NCI-H2029 treated with DMSO at 0.1 percent for 48 hours (cell line): ENCODE measurements at places on chromosomes 11 and 22.

DNA sequence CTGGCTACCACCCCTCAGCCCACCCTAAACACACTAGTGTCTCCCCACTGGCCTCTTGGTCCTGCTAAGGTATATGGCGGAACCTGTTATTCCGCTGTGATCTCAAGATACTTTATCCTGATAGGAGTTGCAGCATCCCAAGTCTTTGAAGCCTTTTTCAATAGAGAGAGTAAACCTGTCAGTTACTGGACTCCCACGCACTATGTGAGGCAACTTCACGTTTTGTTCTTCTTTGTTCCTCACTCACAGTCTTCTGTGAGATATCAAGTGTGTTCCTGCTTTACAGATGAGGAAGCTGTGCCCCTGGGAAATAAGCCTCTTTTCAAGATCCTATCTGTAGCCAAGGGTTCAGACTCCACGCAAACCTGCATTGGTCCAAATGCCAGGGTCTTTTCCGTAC is 127.8 kb downstream of the MYO18B start:
- DNase-seq = no peak

GRCh38 chr11:63937713-63938478 is 906 bp upstream of the NAA40 start:
- DNase-seq = no peak

DNA sequence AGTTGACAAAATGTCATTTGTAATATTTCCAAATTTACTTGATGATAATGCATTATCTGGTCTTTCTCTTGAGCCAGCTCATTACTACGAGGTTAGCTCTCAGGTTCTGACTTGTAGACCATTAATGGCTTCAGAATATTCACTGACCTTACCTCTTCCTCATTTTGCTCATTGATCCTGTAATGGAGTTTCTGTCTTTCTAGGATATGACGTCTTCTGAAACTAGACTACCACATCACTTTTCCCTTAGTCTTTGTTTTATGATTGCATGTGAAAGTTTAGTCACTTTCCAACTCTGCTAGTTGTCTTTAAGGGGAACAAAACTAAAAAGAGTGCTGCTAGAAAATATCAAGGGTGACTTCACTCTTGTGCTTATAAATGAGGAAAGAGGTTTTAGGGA is 697.6 kb downstream of the JRKL start:
- no peak for DNase-seq

- DNase-seq = no peak
Observed at GRCh38 chr11:85651118-85651517, 3.4 kb downstream of the TMEM126A start.

- DNase-seq = no peak
Observed at GRCh38 chr11:32297611-32298011, 137.7 kb downstream of the WT1 start.

GRCh38 chr11:105840391-105840790 is 181.6 kb downstream of the MSANTD4 start:
- no peak for DNase-seq

GRCh38 chr11:69655479-69656428 is 14.8 kb downstream of the CCND1 start:
- DNase-seq = no peak

DNA sequence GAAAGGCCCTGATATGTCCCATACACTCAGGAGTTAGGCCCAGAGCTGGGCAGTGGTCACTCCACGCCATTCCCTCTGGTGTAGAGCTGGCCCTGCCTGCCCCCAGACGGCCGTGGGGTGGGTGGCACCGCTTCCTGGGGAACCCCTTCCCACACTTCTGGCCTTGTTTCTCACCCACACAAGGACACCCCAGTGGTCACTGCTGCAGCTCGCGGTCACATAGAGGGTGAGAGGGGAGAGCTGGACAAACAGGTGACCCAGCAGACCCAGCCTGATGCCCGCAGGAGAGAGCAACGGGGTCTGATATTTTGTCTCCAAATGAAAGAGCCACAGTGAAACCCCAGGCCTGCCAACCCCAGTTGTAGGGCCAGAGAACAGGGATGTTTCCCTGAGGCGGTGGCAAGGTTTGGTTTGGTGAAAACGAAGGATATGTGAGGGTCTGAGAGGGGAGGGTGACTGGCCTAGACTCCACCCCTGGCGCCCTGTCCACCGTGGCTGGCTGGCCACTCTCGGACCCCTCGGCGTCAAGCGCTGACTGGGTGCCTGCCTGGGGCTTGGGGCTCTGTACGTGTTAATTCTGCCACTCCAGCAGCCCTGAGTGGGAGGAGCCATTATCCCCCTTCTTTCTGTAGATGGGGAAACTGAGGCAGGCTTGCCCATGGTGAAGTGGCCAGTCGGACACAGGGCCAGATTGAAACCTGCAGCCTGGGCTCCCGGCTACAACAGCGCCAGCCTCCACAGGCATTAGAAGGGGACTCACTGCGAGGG is 71.0 kb upstream of the PPARA start:
- no peak for DNase-seq

DNA sequence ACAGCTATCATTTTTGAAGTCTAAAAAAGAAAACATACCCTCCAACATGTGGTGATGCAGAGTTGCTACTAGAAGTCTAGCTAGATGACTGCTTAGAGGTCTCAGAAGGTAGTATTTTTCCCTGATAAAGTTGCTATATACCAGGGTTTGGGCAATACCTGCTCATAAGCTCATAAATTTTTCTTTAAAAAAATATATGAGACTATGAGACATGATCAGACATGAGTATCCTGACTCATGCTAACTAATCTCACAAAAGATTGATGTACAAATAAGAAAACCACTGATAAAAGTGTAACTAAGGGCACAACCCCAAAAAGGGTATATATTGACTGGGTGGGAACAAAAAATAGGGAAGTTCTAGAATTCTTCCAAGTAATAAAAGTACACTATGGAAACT is 740.9 kb downstream of the METTL15 start:
- DNase-seq = no peak

DNA sequence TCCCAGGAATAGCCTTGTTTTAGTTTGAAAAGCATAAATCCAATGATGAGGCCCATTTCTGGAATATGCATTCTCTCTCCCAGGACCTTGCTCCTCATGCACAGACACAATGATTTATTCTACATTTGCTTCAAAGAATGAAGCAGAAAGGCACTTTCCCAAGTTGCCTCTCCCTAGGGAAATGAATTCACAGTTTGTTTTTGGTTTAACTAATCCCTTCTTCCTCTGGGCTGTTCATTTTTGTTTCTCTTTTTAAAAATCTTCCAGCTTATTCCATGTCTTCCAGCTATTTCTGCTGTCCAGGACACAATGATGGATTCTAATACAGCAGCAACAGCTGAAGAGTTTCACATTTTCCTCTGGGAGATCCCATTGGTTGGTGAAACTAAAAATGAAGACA is 1529.2 kb upstream of the TENM4 start:
- DNase-seq = no peak

GRCh38 chr22:39535357-39535725 is 2.8 kb upstream of the RPS19BP1 start:
- no peak for DNase-seq

DNA sequence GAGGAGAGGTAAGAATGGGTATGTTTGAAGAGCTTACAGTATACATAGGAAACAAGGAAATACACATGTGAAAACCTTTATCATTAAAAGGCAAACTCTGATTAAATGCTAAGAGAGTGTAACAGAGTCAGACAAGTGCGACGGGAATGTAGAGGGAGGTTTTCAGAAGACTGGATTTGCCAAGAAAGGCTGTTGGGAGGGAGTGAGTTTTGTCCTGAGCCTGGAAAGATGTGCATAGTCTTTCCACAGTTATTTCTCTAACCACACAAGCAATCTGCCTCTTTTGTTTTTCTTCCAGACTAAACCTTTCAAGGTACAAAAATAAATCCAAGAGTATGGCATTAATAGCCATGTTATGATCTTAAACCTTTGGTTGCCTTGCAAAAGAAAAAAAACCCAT is 170.9 kb downstream of the KIRREL3 start:
- DNase-seq = no peak

DNA sequence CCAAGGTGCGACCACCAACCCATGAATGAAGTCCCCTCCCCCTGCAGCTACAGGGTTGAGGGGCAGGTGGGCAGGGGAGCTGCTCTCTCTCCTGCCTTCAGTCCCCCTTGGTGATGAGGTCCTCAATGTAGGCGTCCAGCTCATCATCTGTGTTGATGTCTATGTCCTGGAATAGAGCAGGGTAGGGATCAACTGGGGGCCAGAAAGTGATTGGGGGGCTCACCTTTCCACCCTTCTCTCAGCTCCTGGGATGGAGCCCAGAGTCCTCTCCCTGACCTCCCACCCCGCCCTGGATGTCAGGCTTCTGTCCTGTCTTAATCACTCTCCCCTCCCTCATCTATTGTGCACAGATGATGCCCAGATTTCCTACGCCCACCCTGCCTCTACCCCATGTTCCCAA is 41.9 kb downstream of the MORC2 start:
- no peak for DNase-seq

DNA sequence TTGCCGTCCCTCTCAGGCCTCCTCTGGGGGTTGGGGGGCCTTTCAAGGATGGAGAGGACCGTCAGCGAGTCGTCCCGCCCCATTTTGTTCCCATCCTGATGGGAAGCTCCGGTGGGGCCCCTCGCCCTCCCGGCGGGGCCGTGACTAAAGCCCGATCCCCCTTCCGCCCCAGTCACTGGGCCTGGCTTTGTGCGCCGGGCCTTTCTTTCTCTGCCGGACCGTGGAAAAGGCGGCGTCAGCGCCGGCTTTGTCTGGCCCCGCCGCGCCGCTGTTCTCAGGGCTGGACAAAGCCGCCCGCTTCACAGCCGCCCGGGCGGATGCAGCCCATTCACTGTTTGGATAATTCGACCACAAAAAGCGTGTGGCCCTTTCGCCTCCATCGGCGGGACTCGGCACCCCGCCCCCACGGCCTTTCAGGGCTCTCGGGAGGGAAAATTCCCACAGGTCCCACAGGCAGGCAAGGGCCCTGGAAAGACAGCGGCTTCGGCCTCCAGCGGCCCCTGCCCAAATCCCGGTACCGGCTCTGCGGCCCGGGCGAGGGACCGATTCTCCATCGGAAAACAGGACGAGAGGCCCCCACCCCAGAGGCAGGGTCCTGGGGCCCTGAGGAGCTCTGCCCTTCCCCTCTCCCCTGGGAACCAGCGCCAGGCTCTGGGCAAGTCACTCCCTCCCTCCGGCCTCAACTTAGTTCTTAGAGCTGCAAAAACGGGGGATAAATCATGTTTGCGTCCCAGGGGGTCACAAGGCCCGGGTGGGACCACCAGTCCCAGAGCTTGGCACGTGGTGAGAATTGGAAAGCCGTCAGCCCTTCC is 87.2 kb downstream of the WNT7B start:
- DNase-seq = no peak

GRCh38 chr22:40953471-40953870 is 2.3 kb downstream of the RBX1 start:
- DNase-seq = no peak

DNA sequence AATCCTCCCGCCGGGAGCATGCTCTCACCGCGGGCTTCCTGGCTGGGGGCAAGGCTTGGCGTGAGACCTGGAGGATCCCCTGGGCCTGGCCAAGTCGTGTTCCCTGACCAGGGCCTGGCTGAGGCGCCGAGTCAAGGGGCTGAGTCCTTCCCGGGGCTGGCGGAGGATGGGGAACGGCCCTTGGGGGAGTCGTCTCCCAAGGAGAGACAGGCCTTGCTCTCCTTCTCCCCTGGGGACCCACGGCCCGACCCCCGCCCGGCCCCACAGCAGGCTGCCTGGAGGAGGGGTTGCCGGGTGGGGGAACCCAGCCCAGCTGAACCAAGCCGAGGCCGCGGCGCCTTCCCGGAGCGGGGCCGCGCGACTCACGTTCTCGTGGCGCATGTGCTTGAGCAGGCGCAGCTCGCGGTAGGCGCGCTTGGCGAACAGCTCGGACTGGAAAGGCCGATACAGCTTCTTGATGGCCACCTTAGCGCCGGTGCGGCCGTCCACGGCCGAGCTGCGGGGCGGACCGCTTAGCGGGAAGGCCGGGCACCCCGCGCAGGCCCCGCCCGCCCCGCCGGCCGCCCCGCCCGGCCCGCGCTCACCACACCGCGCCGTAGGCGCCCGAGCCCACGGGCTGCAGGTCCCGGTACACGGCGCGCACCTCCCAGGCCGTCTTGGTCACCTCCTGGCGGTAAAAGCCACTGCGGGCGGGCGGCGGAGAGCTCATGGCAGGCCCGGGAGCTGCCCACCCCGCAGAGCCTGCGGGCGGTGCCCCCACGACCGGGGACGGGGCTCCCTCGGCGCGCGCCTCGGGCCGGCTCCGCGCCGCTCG is 475 bp downstream of the MAPK12 start:
- DNase-seq = no peak
